ENCODE measurements at places on chromosomes 7 and 10. TPM values are rescaled to one million over a fixed set of nuclear protein-coding genes. Genes with fewer than 3 reads are reported as not detected.

- DNase-seq = no peak
These were observed 224.3 kb upstream of the PLXNA4 start for GRCh38 chr7:132800522-132800921.

- no peak for DNase-seq
These were observed 116.1 kb upstream of the ZMIZ1 start for GRCh38 chr10:78952686-78953085.

The TEX47 gene
- total RNA-seq = not detected

The TRIM50 gene
- total RNA-seq = not detected

The MOGAT3 gene
- total RNA-seq = 0.82 TPM

Data from H1 (cell line).